Thoracic aorta (tissue), 2 donors: ENCODE measurements at places on chromosomes 16 and 17.

GRCh38 chr17:14269473-14269872 is 31.4 kb upstream of the HS3ST3B1 start:
- DNase-seq = no peak

DNA sequence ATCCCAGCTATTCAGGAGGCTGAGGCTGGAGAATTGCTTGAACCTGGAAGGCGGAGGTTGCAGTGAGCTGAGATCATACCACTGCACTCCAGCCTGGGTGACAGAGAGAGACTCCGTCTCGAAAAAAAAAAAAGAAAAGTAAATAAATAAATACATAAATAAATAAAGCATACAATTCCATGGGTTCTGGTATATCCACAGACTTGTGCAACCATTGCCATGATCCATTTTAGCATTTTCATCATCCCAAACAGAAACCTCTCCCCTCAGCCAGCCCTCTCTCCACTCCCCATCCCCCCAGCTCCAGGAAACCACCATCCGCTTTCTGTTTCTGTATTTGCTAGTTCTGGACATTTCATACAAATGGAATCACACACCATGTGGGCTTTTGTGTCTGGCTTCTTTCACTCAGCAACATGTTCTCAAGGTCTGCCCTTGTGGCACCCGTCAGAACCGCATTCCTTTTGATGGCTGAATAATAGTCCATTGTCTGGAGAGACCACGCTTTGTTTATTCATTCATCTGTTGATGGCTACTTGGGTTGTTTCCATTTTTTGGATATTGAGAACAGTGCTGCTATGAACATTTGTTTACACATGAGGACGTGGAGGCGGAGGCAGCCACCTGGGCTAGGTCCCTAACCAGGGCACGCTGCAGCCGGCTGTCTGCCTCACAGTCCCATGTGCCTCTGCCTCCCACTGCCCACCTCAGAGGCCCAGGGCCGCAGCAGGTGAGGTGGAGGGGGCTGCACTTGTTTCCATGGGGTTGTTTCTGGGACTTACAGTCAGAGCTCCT is 76.2 kb downstream of the NT5M start:
- DNase-seq = no peak

- DNase-seq = no peak
These were observed 37.0 kb downstream of the CUEDC1 start for GRCh38 chr17:57918017-57918895.

DNA sequence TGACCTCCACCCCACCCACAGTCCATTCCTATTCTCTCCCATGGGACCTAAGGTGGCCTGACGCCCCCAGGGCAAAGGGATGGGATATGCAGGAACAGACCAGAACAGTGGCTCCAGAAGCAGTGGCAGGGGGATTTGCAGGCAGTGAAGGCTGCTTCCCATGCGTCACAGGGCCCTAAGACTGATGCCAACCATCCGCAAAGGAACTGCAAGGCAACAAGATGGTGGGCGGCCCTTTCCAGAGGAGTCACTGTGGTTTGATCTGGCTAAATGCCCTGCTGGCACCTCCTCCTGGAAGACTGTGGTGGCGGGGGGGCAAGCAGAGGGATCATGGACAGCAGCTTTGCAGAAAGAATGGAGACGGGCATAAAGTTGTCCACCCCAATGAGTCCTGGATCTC is 4.4 kb upstream of the SLC39A11 start:
- peak; percentile 47 for DNase-seq

GRCh38 chr16:50902457-50902856 is 160.6 kb downstream of the CYLD start:
- no peak for DNase-seq

- no peak for DNase-seq
These were observed 18.7 kb upstream of the BEAN1 start for GRCh38 chr16:66408163-66409048.

GRCh38 chr16:29815032-29815721 is 775 bp upstream of the PAGR1 start:
- DNase-seq = no peak

- DNase-seq = no peak
These were observed 158.3 kb upstream of the WSCD1 start for GRCh38 chr17:5911919-5912318.

DNA sequence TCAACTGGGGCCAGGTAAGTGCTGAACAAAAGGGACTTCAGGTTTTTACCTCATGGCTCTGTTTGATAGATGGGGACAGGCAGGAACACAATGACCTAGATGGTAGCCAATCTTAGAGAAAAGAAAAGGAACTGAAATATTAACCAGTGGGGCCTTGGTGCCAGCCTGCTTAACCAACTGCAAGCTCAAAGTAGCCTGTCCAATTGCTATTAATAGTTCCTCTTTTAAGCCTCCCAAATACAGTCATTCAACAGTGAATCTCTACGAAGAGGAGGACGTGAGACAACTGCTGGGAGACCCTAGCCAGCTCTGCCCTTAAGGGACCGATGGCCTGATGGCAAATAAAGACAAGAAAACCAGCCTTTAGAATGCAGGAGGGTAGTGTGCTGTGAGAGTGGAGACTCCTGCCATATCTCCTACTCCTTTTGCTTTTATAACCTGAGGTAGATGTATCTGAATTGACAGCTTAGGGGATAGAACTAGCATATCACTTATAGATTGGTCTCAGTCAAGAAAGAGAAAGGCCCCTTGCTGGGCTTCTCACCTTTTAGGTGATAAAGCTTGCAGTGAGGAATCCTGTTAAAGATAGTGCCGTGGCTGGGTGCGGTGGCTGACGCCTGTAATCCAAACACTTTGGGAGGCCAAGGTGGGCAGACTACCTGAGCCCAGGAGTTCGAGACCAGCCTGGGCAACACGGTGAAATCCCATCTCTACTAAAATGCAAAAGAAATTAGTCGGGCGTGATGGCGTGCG is 28.3 kb downstream of the ARSG start:
- DNase-seq = no peak

DNA sequence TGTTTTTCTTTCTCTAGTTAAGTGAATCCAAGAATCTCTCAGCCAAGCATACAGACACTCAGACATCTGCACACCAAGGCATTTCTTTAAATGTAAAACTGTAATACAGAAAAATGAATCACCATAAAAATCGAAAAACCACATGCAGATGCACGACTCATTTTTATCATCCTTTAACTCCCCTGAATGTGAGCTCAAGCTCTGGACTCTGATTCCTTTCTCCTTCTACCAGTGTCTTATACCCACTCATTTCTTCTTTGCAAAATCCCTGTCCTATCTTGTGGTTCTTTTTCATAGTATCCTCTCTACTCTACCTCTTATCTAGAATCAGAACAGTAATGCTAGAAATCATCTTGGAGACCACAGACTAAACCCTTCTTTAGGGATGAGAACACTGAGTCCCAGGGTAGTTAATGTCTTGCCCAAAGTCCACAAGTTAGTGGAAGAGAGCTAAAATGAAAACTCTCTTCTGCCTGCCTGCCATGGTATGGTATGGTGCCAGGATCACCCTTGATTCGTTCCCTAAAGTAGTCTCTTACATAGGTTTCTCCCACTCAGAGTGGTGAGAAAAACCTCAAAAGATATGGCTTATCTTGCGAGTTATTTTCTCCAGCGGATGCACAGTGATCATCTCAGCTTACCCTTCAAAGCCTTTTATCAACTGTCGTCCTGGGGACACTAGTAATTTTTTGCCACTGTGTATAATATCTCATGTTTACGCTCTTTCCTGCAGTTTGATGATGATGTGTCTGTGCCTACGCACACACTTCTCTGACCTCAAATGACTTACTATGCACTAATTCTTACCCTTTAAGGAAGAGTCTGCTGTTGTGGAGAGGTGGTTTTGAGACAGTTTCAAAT is 30.2 kb downstream of the BRD7 start:
- no peak for DNase-seq

GRCh38 chr17:50722746-50723145 is 3.3 kb downstream of the LUC7L3 start:
- DNase-seq = no peak

DNA sequence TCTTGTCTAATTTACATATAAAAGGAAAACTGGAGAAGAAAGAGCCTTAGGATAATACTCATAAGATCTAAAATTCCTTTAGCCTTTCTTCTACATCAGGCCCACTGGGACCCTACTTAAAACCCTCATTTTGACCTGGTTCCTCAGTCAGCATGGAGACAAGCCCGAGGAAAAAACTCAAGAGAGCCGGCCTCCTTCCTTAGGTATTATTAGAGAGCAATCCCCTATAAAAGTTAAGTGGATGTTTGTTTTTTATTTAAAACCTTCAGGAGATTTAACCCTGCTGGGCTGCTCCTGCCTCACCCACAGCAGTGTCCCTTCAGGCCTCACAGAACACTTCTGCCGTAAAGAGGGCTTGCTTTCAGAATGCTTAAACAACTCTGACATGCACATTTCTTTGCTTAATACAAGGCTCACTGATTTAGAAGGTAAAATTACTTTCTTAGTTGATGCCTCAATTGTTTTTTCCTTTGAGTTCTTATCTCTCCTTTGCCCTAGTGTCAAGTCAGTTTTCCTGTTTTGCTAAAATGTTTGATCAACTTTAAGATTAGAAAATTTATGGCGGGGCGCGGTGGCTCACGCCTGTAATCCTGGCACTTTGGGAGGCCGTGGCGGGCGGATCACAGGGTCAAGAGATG is 145.6 kb upstream of the TBX2 start:
- no peak for DNase-seq
